ENCODE measurements at places on chromosomes 5 and 9. TPM values are rescaled to one million over a fixed set of nuclear protein-coding genes. Genes with fewer than 3 reads are reported as not detected.

The DAB2IP gene
- total RNA-seq = 53.6 TPM

The SLC1A1 gene
- total RNA-seq = 8.3 TPM

The CREB3 gene
- total RNA-seq = 36.4 TPM

The PLK2 gene
- total RNA-seq = 250 TPM

DNA sequence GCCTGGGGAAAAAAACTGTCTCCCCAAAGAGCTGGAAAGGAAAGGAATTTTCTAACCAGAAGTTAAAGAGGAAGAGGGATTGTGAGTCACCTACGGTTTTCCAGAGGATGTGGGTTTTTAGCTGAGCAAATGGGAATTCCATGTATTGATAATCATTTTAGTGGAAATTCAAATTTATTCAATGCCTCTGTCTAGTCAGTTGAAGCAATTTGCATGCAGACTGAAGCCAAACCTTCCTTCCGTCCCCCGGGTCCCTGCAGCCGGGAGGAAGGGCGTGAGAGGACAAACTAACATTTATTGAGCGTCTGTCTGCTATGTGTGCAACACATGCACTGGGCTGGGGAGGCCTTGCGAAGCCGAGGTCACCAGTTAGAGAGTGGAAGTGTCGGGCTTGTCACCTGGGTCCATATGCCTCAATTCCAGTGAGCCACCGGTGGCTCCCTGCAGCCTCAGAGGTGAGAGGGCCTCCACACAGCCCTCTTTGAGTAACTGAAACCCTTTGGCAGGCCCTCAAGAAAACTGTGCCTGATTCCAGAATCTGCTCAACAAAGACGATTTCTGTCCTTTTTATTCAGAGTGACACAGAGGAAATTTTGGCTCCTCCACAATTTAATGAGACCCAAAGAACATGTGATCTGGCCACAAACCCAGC lies 70.3 kb downstream of the COL27A1 start:
- peak overlapping the region; percentile 91 for H3K27ac ChIP-seq
- H3K4me3 ChIP-seq = no peak overlapping the region

DNA sequence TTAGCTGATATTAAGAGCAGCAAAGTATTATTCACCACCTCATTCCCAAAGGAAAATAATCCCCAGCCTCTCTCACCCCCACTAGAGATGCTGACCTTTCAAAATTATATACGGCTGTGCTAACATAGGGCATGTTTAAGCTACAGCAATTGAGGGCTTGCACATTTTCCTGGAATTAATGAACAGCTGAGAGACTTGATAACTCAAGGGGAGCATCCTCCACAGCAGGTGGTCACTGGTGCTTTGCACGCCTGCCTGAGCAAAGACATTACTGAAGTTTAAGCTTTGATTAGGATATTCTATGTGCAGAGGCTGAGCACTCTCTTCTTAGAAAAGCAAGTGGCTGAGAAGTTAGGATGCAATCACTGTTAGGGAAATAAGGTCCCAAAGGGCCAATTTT lies 230.9 kb downstream of the FAM114A2 start:
- no peaks in the 10 kb centered on the region for H3K4me1 ChIP-seq
- DNase-seq = no peak
- H3K4me3 ChIP-seq = no peak overlapping the region
- H3K27ac ChIP-seq = no peak overlapping the region

- no peaks in the 10 kb centered on the region for H3K27me3 ChIP-seq
- H3K4me3 ChIP-seq = no peak overlapping the region
- H3K36me3 ChIP-seq = no peaks in the 10 kb centered on the region
- no peaks in the 10 kb centered on the region for H3K4me1 ChIP-seq
- no peak for DNase-seq
- no peak overlapping the region for H3K27ac ChIP-seq
Observed at GRCh38 chr5:168598639-168599038, 19.5 kb upstream of the PANK3 start.

GRCh38 chr5:56389261-56389660 lies 156.1 kb upstream of the ANKRD55 start:
- no peak overlapping the region for H3K27ac ChIP-seq
- H3K4me1 ChIP-seq = no peaks in the 10 kb centered on the region
- H3K4me3 ChIP-seq = no peak overlapping the region
- peaks cover 7% of the 10 kb centered on the region for H3K27me3 ChIP-seq
- H3K36me3 ChIP-seq = no peaks in the 10 kb centered on the region

DNA sequence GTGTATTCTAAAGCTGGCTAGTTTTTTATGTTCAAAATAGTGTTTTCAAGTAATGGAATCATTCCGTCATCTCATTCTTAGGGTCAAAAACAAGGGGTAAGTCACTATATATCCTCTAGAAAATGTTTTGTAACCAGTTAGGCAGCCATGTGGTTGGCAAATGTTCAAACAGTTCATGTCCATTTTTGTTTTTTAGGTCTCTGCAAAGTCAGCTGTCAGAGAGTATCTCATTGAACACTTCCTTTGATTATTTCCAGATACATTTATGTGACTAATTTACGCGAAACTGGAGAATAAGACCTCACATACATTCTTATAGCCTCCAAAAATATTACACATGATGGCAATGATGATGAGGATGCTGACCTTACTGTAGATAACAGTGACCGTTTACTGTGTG lies 50.4 kb downstream of the TRIO start:
- no peaks in the 10 kb centered on the region for H3K27me3 ChIP-seq
- no peak overlapping the region for H3K4me3 ChIP-seq
- peak overlapping the region; percentile 54 for H3K27ac ChIP-seq
- H3K4me1 ChIP-seq = peaks cover 56% of the 10 kb centered on the region
- peak; percentile 92 for DNase-seq
- no peaks in the 10 kb centered on the region for H3K36me3 ChIP-seq

GRCh38 chr5:1011226-1011631 lies 2.6 kb downstream of the NKD2 start:
- no peaks in the 10 kb centered on the region for H3K36me3 ChIP-seq
- H3K4me1 ChIP-seq = no peaks in the 10 kb centered on the region
- H3K27ac ChIP-seq = no peak overlapping the region
- H3K27me3 ChIP-seq = peaks cover 20% of the 10 kb centered on the region
- no peak overlapping the region for H3K4me3 ChIP-seq

GRCh38 chr9:16637911-16638310 lies 232.6 kb downstream of the BNC2 start:
- no peak overlapping the region for H3K27ac ChIP-seq
- no peaks in the 10 kb centered on the region for H3K4me1 ChIP-seq
- no peaks in the 10 kb centered on the region for H3K27me3 ChIP-seq
- H3K36me3 ChIP-seq = peaks cover 3% of the 10 kb centered on the region

DNA sequence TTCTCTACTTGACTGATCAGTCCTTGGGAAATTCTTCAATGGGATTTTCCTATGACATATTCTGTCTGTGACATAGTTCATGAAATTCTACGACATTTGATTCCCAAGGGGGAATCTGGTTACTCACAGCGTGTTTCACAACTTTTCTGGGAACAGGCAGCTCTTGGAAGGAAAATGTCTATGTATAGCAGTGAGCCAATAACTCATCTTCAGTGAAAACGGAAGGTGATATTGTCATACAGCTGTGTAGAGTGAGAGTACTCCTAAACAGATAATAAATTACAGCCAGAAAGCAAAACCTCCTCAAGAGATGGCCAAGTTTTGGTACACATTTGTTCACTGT lies 91.4 kb downstream of the C9orf152 start:
- no peak for DNase-seq
- no peak overlapping the region for H3K27ac ChIP-seq
- no peaks in the 10 kb centered on the region for H3K27me3 ChIP-seq
- peaks cover 28% of the 10 kb centered on the region for H3K4me1 ChIP-seq
- H3K4me3 ChIP-seq = no peak overlapping the region
- peaks cover 2% of the 10 kb centered on the region for H3K36me3 ChIP-seq
